ENCODE measurements at places on chromosomes 5 and 9.

DNA sequence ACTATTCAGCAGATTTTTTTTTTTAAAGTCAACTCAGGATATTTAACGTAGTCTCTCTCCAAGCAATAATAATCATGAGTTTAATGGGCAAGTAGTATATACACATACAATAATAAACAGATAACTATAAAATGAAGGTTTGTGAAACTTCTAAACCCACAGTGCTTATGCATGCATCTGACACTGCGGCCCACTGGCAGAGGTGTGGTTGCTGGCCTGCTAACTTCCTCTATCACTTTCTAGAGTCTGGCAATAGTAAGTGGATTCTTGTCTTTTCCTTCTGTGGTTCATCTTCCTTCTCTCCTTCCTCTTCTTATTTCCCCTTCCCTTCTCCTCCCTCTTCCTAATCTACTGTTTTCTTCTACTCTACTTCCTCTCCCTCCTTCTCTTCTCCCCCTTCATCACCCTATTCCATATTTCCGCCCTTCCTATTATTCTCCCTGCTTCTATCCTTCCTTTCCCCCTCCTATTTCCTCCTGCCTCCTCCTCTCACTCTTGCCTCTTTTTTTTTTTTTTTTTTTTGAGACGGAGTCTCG is 18.6 kb upstream of the AGXT2 start:
- DNase-seq, result no peak

GRCh38 chr5:57202811-57203210 is 29.0 kb downstream of the GPBP1 start:
- DNase-seq, result no peak

GRCh38 chr5:59367791-59368394 is 525.6 kb downstream of the PDE4D start:
- DNase-seq, result peak; percentile 0

GRCh38 chr9:76926846-76927245 is 20.9 kb upstream of the PRUNE2 start:
- DNase-seq, result no peak

DNA sequence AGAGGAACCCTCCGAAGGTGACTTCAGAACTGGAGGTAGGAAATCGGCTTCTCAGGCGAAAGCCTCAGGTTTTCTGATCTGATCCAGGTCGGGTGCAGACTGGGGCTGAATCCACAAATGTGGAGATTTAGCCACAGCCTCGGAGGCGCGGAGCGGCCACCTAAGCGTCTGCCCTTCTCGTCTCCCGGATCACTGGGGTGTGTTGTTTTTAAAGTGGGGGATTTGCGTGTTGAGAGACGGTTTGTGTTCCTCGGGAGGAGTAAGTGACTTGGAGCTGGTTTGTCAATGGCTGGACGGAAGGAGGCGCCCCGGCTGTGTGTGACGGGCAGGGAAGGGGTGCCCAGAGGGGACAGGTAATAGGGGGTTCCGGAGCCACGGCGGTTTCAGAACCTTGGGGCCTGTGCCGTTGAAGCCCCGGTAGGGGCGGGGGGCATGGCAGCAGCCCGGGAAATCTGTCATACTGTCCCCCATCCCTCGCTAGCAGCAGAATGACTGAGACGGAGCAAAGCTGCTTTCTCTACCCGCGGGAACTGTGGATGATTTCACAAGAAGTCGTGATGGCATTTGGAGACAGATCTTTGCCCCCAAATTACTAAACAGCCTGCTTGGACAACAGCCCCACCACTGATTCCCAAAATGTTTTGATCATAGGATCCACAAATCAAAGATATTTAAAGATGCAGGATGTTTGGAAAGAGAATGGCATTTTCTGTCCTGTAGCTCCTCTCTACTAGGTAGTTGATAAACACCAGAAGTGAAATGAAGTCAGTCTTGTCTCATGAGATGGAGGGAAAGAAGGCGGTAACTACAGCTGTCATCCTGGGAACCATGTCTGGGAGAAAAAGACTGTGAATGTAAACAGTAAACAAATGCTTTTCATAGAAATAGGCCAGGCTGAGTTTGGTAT is 216.5 kb downstream of the PDZD2 start:
- no peak for DNase-seq

Data from esophagus squamous epithelium (tissue), 5 donors.